D341Med (cell line): ENCODE measurements at places on chromosomes 12 and 14.

DNA sequence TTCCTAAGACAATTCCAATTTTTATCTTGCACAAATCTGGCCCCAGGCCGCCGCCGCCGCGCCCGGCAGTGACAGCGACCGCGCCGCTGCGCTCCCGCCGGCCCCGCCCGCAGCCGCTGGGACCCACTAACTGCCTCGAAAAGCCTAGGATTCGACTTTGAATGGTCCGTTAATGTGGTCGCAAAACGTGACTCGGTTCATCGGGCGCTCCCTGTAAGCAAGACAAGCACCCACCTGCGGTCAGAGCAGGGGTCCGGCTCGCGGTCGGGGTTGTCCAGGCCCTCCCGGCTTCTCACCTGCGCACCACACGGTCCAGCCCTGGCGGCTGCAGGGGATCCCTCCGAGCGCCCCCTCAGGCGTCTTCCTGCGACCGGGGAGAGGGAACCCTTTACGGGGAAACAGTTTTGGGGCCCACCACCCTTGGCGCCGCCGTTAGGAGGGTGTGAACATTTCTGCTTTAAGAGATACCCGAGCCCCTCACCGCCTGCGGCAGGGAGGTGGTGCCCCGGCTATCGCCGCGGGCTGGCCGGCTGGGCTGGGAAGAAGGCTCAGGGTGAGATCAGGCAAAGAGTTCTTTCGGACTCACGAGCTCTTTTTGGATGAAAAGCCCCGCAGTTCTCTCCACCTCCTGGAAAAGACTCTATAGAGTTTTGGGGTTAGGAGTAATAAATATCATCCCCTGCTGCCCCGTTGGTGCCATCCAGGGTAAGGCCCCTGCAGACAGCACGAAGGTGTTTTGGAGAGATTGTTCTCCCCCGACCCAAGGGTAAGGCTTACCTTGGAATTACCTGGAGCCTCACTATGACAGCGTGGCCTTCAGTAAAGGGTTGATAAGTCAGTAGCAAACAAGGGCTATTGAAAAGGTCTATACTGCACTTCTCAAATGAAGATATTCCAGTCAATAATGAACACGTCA is 13.6 kb upstream of the FOXJ2 start:
- peak; percentile 53 for DNase-seq

GRCh38 chr12:52441320-52441911 is 7.2 kb upstream of the KRT75 start:
- DNase-seq = no peak

DNA sequence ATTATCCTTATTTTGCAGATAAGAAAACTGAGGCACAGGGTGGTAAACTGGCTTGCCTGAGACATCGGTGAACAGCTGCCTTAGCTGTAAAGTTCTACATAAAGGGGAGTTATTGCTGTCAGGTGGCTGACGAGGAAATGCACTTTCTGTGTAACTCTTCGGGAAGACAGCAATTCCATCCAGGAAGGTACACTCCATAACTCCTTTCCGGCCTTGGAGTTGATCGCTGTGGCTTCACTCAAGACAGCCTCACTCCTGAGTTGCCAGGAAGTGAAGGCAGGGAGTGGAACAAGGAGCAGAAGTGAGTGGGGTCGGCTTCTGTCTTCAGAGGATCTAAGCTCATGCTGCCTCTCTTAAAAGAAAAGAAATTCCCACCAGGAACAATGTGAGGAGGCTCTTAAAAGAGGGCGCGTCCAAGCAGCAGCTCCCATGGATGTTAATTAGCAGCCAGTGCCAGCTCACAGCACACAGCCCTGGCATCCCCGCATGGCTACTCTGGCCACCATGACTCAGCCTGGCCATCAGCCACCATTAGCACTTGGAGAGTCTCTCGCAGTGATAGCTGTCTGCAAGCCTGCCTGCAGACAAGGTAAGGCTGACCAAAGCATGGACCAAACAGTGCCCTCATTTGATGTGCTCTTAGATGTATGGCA is 60.3 kb downstream of the NUAK1 start:
- DNase-seq = no peak

DNA sequence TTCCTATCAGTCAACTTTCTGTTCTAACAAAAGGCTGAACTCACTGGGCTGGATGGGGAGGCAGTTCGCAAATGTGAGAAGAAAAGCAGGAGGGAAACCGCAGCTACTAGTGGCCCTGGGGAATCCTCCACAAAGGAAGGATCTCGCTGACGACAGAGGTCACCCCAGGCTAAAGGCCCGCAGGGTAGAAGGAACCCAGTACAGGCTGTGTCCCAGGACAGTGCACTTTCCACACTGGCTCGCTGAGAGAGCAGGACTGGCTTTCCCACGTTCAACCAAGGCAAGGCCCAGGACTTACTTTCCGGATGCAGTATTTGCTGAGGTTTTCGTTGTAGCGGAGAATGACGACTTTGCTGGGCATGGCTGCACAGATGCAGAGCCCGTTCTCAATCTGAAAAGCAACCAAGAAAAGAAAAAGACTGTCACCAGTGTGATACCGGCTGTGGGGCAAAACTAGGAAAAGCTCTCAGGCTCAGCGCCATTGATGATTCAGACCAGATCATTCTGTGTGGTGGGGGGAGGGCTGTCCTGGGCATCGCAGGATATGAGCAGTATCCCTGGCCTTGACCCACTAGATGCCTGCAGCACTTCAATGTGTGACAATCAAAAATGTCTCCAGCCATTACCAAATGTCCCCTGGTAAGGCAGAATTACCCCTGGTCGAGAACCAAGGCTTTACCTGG is 36.3 kb downstream of the PRKAB1 start:
- DNase-seq = no peak

- no peak for DNase-seq
These were observed 211.3 kb upstream of the NAV3 start for GRCh38 chr12:77619425-77619824.

DNA sequence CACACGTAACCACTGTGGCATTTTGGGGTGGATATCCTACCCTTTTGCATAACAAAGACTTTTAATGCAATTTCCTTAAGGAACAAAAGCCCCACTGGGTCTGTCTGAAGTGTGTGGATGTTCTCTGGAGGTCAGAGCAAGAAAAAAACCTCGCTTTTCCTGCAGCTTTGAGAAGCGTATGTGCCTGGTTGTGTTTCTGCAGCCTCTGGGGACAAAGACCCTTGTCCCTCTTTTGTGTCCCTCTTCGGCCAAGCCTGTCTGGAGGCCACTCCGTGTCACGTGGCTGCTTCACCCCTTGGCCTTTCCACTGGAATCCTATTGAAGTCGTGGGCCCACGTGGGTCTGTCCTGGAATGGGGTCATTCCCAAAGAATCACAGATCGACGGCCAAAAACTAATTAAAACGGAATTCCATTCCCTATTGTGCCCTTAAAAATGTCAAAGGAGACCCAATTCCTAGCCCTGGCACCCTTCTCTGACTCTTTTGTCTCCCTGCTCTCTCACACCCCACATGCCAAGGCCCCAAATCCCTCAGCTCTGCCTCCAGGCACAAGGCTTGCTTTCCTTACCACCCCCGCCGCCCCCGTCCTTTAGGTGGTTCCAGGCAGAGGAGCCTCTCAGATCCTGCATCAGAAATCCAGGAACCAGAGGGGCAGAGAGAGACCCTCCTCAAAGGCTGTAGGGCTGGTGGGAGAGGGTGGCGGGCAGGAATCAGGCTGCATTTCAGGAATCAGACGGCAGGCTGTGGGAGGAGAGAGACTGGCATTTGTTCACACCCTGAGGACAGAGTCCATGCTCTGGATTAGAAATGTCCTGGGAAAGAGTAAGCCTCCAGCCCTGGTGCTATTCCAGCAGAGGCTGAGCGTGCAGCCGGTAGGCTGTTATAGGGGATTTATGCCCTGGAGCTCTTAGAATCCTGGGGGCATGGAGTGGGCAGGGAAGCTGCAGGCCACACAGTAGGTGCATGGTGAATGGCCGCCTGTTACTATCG is 12.6 kb upstream of the CYP46A1 start:
- no peak for DNase-seq

DNA sequence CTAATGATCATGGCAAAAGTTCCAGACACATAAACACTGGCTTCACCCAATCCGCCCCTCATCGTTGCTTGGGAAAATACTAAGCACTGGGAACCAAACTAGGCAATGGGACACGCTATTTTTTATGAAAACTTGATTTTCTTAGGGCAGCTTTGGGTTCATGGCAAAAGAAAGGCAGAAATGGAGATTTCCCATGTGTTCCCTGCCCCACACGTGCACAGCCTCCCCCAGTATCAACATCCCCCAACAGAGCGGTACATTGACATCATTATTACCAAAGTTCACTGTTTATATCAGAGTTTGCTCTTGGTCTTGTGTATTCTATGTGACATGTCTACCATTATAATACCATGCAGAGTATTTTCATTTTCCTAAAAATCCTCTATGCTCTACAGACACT is 71.0 kb downstream of the DBX2 start:
- DNase-seq = no peak

- DNase-seq = no peak
These were observed 33.0 kb downstream of the E2F7 start for GRCh38 chr12:77032406-77032805.

- DNase-seq = no peak
These were observed 2.6 kb downstream of the ITPR2 start for GRCh38 chr12:26830363-26830762.

- no peak for DNase-seq
These were observed 6.9 kb downstream of the HECTD1 start for GRCh38 chr14:31200702-31200990.

- no peak for DNase-seq
These were observed 16.8 kb downstream of the SCFD1 start for GRCh38 chr14:30638926-30639325.

- no peak for DNase-seq
These were observed 65.5 kb downstream of the ADCK1 start for GRCh38 chr14:77865455-77865854.

DNA sequence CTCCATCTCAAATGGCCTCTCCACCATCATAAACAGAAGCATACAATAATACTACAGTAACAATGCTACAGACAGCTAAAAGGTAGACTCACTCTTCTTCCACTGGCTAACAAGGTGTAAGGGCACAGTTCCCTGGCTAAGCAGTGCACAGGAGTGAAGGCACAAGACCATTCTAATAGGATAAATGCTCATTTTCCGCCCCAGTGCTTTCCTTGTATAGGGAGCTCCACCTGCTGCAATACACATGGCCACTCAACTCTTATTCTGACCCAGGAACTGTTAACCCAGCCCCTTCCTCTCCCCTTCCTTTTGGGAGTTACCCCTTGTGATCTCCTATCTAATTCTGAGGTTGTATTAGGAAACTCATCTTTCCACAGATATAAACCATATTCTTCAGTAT is 124.6 kb downstream of the KCNK10 start:
- DNase-seq = no peak

- no peak for DNase-seq
These were observed 518.0 kb upstream of the TBX3 start for GRCh38 chr12:115201966-115202365.

- no peak for DNase-seq
These were observed 41.9 kb downstream of the SLC6A12 start for GRCh38 chr12:171743-172676.

DNA sequence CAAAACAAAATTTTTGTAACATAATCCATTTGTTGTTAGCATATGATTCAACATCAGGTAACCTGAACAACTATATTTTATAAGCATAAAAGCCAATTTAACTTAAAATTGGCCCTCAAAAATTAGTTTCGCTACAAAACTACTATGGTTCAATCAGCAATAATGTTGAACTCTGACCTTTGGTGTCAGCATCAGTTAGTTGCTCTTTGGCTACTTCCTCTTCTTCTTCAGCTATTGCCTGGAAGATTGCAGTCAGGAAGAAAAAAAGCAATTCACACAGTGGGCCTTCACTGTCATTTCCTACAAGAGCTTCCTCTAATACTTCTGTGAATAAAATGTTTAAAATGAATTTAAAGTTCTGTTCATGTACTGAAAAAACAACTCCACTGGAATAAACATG is 78.2 kb upstream of the CFL2 start:
- no peak for DNase-seq

DNA sequence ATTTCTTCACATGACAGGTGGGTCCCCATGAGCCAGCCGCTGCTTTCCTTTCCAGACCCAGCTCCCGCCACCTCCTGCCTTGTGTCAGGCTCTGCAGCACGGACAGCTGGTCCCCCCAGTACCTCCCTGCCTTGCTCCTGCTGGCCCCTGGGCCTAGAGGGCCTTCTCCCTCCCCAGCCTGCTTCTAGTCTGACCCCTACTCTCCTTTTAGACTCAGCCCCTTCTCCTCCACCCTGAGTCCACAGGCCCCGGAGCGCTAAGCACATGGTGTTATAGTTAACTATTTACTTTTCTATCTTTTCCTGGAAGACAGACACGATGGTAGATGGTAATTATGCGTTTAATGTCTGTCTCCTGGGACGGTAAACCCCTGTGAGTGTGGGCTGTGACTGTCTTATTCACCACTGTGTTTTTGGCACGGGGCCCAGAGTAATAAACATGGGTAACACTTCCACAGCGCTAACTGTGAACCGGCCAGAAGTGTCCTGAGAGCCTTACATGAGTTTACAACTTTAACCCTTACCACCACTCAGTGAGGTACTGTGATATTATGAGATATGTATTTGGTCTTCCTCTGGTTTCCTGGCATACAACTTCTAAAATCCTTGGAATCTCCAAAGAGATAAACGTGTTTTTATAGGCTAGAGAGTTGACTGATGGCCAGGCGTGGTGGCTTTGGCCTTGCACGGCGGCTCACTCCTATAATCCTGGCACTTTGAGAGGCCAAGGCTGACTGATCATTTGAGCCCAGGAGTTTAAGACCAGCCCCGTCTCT is 41.2 kb downstream of the DGLUCY start:
- DNase-seq = peak; percentile 74

DNA sequence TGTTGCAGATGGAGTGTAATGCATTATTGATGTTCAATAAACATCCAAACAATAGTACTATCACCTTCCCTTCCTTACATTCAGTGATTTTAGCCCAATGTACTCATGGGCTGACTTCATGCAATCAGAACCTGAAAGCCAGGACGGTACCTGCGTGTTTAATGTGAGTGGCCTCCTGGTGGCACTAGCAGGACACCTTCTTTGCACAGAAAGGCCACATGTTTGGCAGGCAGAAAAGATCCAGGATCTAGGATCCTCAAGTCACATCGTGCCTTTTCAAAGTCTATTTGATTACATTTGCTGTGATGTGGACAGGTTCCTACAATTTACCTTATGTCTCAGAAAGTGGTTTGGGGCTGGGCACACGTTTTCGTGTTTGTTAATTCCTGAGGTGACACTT is 82.9 kb downstream of the NEDD1 start:
- peak; percentile 46 for DNase-seq

DNA sequence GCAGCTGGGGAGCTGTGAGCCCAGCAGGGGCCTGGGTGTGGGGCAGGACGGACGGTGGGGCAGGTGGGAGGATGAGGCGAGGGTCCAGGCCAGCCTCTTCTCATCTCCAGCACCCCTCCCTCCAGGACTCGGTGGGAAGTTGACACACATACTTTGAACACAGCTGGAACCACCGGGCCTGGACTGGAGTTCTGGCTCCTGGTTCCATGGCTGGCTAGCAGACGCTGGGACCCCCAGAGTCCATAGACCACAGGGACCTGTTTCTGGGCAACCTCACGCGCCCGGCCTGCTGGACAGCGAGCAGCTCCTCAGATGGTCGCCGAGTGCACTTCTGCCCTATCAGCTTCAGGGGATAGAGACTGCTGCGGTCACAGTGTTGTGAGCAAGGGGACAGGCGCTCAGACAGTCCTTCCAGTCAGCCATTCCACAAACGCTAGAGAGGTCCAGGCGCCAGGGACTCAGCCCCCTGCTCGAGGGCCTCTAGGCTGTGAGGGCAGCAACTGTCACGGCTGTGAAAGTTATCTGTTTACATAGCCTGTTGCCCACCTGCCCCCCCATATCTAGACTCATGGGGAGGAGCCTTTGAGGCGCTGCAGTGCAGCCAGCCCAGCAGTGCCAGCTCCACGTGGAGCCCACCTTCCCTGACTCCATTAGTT is 25.2 kb downstream of the TCHP start:
- DNase-seq = no peak
